ENCODE measurements at places on chromosomes 7 and 10. TPM values are rescaled to one million over a fixed set of nuclear protein-coding genes. Genes with fewer than 3 reads are reported as not detected.
A peak's percentile ranks its signal among the peaks of the same experiment; 100 is the strongest.

The CCDC3 gene
- 10.1 TPM for total RNA-seq

The SPDYE8 gene
- not detected for total RNA-seq

The HTR5A gene
- not detected for total RNA-seq

The CARD11 gene
- 0.54 TPM for total RNA-seq

The OR2A2 gene
- not detected for total RNA-seq

DNA sequence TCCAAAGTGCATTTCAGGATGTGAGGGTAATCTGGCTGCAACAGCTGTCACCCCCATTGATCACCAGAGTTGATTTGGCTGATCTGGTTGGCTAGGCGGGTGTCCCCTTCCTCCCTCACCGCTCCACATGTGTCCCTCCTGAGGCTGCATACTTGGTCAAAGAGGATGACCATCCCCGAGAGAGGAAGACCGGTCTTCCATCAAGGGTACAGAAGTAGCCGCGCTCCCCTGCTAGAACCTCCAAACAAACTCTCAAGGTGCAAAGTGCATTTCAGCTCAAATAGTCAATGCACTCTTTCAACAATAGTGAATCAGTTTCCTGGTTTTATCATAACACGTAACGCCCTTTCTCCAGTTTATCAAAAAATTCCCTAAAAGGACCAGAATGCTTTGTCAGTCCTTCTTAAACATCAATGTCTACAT is 44.6 kb downstream of the CARD11 start:
- H3K27me3 ChIP-seq, result no peaks in the 10 kb centered on the region
- H3K27ac ChIP-seq, result no peak overlapping the region
- no peak for DNase-seq
- no peaks in the 10 kb centered on the region for H3K4me1 ChIP-seq

GRCh38 chr7:155842496-155843265 is 30.4 kb upstream of the SHH start:
- H3K27me3 ChIP-seq, result peaks cover under 1% of the 10 kb centered on the region
- no peak overlapping the region for H3K4me3 ChIP-seq

DNA sequence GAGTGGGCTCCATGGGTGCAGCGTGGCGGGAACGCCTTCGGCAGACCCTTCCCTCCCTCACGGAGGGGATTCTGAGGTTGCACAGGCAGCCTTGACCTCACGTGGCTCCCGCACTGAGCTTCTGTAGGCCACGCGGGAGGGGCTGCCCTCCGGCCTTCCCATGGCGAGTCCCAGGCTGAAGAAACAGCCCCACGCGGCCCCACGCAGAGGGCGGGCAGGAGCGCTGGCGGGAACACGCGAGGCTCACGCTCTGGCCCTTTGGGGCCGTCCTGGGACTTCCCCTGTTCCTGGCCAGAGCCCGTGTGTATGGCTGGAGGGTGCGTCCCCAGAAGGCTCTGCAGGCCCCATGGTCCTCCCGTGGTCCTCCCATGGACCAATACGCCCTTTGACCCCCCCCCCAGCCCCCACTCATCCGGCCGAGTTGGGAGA is 21.7 kb upstream of the NKX6-2 start:
- no peaks in the 10 kb centered on the region for H3K36me3 ChIP-seq
- peak; percentile 20 for DNase-seq
- H3K27me3 ChIP-seq, result no peaks in the 10 kb centered on the region
- H3K4me3 ChIP-seq, result no peak overlapping the region
- no peaks in the 10 kb centered on the region for H3K4me1 ChIP-seq
- no peak overlapping the region for H3K27ac ChIP-seq

DNA sequence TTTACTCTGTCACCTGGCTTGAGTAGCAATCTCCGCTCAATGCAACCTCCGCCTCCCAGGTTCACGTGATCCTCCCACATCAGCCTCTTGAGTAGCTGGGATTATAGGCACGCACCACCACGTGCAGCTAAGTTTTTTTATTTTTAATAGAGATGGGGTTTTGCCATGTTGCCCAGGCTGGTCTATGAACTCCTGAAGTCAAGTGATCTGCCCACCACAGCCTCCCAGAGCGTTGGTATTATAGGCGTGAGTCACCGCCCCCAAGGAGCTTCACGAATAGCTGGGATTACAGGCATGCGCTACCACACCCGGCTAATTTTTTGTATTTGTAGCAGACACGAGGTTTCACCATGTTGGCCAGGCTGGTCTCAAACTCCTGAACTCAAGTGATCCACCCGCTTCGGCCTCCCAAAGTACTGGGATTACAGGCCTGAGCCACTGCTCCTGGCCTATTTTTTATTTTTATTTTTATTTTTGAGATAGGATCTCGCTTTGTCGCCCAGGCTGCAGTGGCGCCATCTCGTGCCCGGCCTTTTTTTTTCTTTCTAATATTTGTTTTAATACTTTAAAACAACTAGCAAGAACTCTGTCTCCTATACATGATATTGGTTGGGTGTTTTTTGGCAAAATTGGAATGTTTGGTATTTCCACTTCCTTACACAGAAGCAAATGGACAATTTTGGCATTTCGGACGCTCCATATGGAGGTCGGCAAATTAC is 1.1 kb downstream of the EFCAB10 start:
- no peak overlapping the region for H3K27ac ChIP-seq
- H3K27me3 ChIP-seq, result peaks cover 4% of the 10 kb centered on the region
- no peaks in the 10 kb centered on the region for H3K36me3 ChIP-seq

GRCh38 chr7:87369216-87369615 is 23.8 kb downstream of the CROT start:
- peaks cover 1% of the 10 kb centered on the region for H3K36me3 ChIP-seq
- no peak for DNase-seq
- H3K27me3 ChIP-seq, result no peaks in the 10 kb centered on the region
- H3K4me3 ChIP-seq, result no peak overlapping the region
- H3K27ac ChIP-seq, result no peak overlapping the region
- peaks cover 5% of the 10 kb centered on the region for H3K4me1 ChIP-seq

GRCh38 chr10:74973741-74974392 is 137.6 kb upstream of the SAMD8 start:
- H3K4me1 ChIP-seq, result peaks cover 9% of the 10 kb centered on the region
- no peak overlapping the region for H3K4me3 ChIP-seq
- H3K27me3 ChIP-seq, result no peaks in the 10 kb centered on the region
- no peak for DNase-seq
- H3K27ac ChIP-seq, result no peak overlapping the region
- H3K36me3 ChIP-seq, result peaks cover 10% of the 10 kb centered on the region

GRCh38 chr10:74093530-74094164 is 57.0 kb downstream of the AP3M1 start:
- H3K27ac ChIP-seq, result no peak overlapping the region
- DNase-seq, result no peak
- no peak overlapping the region for H3K4me3 ChIP-seq
- H3K4me1 ChIP-seq, result no peaks in the 10 kb centered on the region

- DNase-seq, result no peak
- no peaks in the 10 kb centered on the region for H3K27me3 ChIP-seq
- peak overlapping the region; percentile 97 for H3K27ac ChIP-seq
- H3K4me1 ChIP-seq, result peaks cover 68% of the 10 kb centered on the region
- H3K36me3 ChIP-seq, result peaks cover 18% of the 10 kb centered on the region
These were observed 127.4 kb downstream of the TACC2 start for GRCh38 chr10:122116331-122116730.

DNA sequence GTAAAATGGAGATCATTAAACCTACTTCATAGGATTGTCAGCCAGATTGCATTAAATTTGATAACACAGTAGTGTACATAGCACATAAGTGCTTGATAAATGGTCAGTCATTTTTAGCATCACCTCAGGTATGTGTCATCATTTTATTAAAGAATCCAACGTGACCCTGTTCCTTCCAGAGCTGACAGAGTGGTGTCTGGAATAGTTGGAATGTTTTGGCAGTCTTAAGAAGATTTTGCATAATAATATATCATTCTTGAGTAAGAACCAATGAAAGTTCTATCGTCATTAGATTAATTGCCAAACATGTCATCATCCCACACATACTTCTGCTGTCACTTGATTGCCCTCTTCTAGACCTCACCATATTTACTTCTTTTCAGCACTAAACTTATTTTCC is 451.4 kb upstream of the POM121L12 start:
- H3K36me3 ChIP-seq, result no peaks in the 10 kb centered on the region
- no peak overlapping the region for H3K4me3 ChIP-seq
- H3K27ac ChIP-seq, result no peak overlapping the region
- no peak for DNase-seq

All from psoas muscle (tissue), 8 donors.